NCI-H187 (cell line): ENCODE measurements at places on chromosomes 6 and 20.

DNA sequence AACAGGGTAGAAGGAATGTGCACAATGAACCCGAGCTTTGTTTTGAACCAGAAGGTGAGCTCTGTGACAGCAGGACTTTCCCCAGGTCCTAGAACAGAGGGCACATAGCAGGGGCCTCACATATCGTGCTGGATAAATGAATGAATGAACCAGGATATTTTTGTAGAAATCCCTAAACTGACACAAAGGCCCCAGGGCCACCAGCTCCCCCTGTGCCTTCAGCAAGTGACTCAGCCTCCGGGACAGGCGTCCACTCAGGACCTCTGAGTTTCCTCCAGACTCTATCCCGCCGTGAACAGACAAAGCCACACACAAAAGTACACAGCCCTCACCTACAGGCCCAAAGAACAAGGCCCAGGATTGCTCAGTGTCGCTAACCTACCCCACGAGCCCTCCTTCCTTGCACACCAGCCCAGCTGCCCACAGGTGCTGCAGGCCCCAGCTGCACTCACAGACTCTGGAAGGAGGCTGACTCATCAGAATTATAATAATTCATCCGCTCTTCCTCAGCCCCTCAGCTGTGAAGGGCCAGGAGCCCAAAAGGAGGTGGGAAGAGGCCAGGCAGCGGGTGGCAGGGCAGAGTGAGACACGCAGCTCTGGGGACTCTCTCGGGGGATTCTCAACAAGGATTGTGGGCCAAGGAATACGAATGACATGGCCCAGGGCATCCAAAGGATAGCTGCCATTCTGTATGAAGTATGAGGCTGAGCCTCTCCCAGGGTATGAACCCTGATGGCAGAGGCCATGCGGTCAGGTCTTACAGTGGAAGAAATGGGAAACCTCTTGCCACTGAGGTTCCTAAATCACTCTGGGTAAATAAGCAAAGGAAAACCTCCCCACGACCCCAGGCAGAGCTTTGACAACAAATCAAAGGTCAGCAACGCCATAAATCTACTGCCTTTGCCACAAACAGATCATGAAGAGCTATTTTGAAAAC, 40.9 kb downstream of the SUMO4 start:
- DNase-seq: no peak

GRCh38 chr6:10409233-10409721, 5.6 kb downstream of the TFAP2A start:
- no peak for DNase-seq

DNA sequence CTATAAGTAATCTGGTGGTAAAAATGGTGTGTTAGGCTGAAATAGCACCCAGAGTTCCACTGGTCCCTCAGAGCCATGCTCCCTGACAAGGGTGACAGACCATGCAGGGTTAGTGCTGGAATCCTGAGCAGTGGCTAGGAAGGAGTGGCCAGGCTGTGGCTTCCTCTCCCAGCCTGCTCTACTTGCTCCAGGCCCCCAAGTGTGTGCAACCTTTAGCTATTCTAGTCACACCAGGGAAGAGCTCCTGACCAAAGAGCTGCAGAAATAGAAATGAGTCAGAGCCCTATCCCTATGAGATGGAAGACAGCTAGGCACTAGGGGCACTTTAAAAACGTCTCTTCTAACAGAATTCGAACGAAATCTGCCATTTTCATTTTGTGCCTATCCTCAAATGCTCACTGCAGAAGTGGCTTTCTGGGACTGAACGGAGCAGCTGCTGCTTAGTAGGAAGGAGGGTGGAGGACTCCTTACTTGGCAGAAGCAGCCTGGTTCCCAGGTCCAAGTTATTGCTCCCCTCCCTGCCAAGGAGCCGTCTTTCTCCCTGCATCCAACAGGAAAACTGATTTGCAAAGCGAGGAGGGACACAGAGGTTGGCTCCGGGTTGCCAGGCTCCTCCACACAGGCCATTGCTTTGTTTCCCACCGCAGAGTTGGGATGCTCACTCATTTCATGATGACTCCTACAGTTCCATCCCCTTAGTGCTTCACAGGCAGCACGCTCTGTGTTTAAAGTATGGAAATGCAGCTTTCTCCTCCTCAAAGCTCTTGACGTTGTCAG, 754.5 kb downstream of the C6orf118 start:
- DNase-seq: no peak

DNA sequence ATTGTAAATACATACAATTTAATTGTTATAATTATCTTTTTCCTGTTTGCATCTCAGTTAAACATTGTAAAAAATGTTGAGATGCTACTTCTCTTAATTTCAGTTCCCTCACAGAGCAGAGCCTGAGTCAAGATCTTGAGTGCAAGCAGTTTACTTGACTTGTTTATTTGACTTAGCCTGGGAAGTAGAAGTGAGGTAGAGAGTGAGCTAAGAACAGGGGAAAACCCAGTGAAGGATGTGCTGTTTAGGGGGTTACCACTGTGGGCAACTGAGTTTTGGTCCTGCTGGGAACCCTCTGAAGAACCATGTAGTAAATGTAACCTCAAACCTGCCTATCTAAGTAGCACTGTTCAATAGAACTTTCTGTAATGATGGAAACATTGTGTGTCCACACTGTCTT, 495.2 kb upstream of the FLRT3 start:
- no peak for DNase-seq

DNA sequence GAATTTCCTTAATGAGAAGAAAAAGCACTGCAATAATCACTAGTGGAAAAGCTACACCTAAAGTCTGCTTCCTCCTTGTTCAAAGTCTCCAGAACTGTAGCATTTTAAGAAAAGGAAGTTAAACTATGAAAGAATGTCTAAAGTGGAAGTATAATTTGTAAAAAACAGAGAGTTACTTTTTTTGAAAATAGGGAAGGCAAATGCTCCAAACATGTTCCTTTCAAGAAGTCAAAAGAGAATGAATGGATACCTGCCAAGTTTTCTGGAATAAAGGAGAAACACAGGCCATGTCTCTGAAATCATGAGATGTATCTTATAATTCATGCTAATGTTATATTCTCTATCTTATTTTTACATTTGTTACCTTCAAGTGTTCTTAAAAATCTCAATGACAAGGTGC, 60.7 kb upstream of the ADGRG6 start:
- no peak for DNase-seq

DNA sequence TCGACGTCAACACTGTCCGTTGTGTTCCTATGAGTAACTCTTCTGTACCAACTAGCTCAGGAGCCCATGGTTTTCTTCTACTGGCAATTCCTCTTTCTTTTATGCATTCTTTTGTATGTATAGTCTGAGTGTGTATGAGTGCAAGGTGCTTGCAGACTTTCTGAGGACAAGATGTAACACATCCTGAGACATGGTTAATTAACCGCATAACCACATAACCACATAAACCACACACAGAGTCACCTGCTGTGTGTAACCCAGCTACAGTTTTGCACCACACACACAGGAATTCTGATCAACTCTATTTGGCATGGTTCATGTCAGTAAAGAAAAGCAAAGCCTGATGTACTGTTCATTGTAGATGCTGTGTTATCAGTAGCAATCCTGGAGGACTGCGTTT, 98.6 kb downstream of the DACT2 start:
- no peak for DNase-seq

DNA sequence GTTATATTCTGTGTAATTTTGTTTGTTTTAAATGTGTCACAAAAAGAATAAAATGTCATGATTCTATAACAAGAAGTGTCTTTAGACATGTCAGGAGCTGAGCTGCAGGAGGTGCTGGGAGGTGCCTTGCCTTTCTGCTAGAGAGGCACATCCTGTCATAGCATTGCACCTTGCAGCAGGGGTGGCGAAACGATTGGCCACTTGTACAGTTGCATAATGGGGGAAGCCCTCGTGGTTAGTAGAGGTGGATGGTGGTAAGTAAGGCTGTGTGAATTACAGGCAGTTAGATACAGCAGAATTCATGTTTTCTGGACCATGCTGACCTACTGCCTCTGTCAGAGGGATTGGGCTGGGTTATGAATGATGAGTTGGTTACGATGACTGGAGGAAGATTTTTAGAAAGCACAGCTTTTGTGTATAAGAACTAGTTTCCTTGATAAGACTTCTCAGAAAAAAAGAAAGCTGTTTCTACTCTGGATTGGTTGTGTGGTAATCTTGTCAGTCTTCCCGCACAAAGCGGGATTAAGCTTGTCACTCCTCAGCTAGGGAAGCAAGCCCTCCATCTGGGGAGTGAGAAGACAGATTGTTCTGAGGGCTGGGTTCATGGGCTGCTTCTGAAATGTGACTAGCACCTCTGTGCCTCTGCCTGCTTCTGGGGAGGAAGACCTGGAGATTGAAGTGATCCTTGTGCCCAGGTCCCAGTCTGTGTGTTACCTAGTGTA, 74.9 kb downstream of the FOXO3 start:
- no peak for DNase-seq

- DNase-seq: peak; percentile 46
These were observed 278.4 kb downstream of the LRFN2 start for GRCh38 chr6:40308533-40309306.

GRCh38 chr20:53792946-53793536, 199.4 kb upstream of the ZNF217 start:
- no peak for DNase-seq

DNA sequence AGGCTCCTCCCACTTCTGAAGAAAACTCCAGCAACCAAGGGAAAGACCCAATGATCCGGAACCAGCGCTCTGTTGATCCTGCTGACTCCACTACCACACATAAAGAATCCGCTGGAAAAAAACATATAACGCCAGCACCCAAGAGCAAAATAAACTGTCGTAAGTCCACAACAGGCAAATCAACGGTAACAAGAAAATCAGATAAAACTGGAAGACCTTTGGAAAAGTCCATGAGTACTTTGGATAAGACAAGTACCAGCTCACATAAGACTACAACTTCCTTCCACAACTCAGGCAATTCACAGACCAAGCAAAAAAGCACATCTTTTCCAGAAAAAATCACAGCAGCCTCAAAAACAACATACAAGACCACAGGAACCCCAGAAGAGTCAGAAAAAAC, 8.0 kb downstream of the MUCL3 start:
- no peak for DNase-seq

DNA sequence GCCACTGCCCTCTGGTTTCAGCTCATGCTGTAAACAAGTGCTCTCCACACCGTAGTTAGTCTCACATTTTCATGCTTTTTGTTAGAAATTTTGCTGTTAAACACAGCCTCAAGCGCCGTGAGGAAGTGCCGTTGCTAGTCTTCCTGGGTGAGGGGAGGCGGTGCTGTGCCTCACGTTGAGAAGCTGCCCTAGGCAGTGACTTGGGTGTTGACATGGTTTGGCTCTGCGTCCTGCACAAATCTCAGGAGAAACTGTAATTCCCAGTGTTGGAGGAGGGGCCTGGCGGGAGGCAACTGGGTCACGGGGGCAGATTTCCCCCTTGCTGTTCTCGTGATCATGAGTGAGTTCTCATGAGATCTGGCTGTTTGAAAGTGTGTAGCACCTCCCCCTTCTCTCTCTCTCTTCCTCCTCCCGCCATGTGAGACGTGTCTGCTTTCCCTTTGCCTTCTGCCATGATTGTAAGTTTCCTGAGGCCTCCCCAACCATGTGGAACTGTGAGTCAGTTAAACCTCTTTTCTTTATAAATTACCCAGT, 95.8 kb downstream of the ERMARD start:
- no peak for DNase-seq
